Globus pallidus (tissue), 1 donor: ENCODE measurements at places on chromosomes 5 and 9.
A peak's percentile ranks its signal among the peaks of the same experiment; 100 is the strongest.

- no peak for DNase-seq
Measured at GRCh38 chr5:78591138-78591612, 57.4 kb downstream of the LHFPL2 start.

- DNase-seq, result no peak
Measured at GRCh38 chr9:99294850-99295461, 72.9 kb downstream of the SEC61B start.

DNA sequence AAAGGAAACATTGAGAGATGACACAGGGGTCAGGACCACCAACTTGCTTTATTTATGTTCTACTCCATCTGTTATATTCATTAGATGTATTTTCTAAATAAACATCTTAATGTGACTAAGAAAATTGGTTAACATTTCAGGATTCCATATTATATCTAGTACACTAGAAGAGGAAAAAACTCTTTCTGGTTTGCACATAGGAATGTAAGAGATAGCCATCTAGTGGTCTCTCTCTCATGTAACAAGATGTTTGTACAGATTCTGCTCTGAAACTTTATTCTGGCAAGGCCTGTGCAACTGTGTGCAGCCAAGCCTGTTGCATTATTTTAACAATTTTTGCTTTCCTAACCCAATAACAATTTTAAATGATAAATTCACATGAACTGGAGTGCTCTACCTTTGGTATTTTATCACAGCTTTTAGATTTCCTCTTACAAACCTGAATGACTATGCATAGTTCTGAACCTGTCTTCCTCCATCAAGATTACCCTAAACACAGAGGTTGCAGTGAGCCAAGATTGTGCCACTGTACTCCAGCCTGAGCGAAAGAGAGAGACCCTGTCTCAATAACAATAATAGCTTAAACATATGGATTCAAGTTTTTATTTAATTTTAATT lies 148.2 kb downstream of the GIN1 start:
- DNase-seq, result peak; percentile 3

GRCh38 chr9:91347377-91347776 lies 14.3 kb downstream of the AUH start:
- DNase-seq, result no peak

GRCh38 chr5:42813533-42813932 lies 1.8 kb upstream of the SELENOP start:
- DNase-seq, result peak; percentile 60

- DNase-seq, result no peak
Measured at GRCh38 chr9:129687391-129687790, 21.9 kb downstream of the PRRX2 start.
